Skin of body (tissue), 3 donors: ENCODE measurements at places on chromosomes 5 and 9.

GRCh38 chr5:107146901-107147300 lies 523.8 kb downstream of the EFNA5 start:
- DNase-seq: no peak

- DNase-seq: no peak
Measured at GRCh38 chr5:175542232-175542965, 64.0 kb downstream of the SFXN1 start.

DNA sequence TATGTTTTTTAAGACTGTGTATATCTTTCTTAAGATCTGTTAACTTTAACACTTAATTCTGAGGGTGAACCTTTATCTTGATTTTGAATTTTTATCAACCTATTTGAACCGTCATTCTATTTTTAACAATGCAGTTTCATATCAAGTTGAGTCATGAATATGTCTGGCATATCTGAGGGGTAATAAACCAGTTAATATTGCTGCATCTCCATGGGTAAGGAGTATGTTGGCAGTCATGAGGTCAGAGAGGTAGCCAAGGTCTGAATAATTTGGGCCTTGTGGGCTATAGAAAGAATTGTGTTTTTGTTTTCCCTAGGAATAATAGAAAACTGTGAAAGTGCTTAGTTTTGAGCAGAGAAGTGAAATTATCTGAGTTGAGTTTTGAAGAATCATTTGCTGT lies 419.0 kb downstream of the PLK2 start:
- DNase-seq: no peak

DNA sequence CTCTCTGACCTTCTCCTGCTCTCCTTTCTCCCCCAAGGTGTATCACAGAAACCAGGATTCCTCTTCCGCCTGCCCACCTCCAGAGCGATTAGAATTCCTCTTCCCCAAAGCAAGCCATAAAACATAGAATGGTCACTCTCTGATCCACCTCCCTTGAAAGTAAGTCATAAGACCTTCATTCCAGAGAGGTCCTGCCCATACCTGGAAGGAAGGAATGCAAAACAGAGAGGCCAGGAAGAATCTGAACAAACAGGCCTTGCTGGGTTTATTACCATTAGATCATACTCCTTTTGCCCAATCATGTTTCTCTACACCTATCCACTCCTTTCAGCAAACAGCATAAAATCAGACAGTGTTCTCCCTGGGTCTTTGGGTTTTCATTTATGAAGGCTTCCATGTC lies 21.0 kb downstream of the CDKL3 start:
- peak; percentile 3 for DNase-seq

- DNase-seq: no peak
Measured at GRCh38 chr5:6202968-6203365, 175.4 kb downstream of the MED10 start.

- no peak for DNase-seq
Measured at GRCh38 chr5:61228691-61229280, 66.5 kb upstream of the SMIM15 start.
